ENCODE measurements at places on chromosomes 7 and 10.

DNA sequence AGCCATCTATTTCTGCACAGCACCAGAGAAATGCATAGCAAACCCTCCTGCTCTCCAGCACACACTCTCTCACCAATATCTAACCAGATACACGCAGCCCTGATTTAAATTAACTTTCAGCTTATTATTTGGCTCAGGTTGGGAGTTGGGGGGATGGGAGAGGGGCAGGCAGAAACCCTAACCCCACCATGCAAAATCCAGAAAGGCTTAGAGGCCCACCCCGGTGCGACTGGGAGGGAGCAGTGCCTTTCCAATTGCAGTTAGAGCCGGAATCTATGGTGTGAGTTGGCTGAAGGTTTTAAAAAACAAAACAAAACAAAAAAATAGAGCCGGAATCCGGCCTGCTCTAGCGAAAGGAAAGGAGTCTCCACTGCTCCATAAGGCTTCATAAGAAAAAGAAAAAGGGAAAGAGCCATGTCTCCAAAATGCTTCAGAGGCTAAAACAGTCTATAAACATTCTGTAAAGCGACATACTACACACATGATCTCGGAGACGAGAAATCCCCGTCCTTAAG is 2.9 kb downstream of the IGF2BP3 start:
- no peak for DNase-seq

GRCh38 chr10:30834651-30835050 is 197.0 kb downstream of the ZNF438 start:
- DNase-seq, result no peak

- DNase-seq, result no peak
Measured at GRCh38 chr10:118543714-118544400, 51.6 kb downstream of the PRLHR start.

GRCh38 chr10:131972474-131973071 is 9.2 kb downstream of the BNIP3 start:
- DNase-seq, result no peak

GRCh38 chr7:113263749-113264148 is 145.4 kb upstream of the SMIM30 start:
- DNase-seq, result no peak

GRCh38 chr7:7868572-7868899 is 100.1 kb upstream of the GLCCI1 start:
- no peak for DNase-seq

- DNase-seq, result no peak
Measured at GRCh38 chr7:128869944-128870285, 7.3 kb downstream of the ATP6V1F start.

GRCh38 chr7:137774793-137775201 is 72.0 kb downstream of the DGKI start:
- DNase-seq, result no peak

DNA sequence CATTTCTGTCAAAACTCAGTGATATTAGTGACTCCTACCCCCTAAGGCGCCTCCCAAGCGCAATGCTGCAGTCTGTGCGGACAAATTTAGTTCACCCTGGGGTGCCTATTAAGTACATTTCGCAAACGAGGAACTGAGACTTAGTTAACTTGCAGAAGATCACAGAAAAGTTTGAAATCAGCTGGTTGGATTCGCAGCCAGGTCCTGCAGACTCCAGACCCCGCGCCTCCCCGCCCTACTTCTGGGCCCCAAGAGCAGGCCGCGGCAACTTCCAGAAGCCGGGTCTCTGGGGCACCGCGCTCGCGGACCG is 588 bp downstream of the CYREN start:
- no peak for DNase-seq

DNA sequence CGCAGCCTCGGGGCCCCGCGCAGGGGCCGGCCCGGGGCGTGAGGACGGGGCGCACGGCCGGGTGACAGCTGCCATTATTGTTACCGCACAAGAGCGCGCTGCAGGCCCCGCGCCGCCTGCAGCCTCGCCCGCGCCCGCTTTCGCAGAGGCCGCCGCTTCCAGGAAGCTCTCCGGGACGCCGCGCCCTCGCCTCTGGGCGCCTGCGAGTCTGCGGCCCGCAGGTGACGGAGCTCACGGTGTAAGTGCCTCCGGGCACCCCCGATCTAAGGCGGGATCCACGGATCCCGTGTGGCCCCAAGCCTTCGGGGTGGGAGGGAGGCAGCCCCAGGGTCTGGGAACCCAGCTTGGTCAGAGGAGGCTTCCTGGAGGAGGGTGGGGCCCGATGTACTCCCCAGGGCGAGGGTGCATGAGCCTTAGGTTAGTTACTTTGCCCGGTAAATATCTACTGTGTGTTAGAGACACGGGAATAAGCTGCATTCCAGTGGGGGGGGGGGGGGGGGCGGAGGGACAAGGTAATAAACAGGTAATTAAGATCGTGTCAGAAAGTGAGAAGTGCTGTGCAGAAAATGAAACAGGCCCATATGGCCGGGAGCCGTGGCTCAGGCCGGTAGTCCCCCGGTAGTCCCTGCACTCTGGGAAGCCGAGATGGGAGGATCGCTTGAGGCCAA is 638 bp downstream of the IQCE start:
- DNase-seq, result no peak

- peak; percentile 58 for DNase-seq
Measured at GRCh38 chr7:116859323-116859722, 3.1 kb upstream of the CAPZA2 start.

DNA sequence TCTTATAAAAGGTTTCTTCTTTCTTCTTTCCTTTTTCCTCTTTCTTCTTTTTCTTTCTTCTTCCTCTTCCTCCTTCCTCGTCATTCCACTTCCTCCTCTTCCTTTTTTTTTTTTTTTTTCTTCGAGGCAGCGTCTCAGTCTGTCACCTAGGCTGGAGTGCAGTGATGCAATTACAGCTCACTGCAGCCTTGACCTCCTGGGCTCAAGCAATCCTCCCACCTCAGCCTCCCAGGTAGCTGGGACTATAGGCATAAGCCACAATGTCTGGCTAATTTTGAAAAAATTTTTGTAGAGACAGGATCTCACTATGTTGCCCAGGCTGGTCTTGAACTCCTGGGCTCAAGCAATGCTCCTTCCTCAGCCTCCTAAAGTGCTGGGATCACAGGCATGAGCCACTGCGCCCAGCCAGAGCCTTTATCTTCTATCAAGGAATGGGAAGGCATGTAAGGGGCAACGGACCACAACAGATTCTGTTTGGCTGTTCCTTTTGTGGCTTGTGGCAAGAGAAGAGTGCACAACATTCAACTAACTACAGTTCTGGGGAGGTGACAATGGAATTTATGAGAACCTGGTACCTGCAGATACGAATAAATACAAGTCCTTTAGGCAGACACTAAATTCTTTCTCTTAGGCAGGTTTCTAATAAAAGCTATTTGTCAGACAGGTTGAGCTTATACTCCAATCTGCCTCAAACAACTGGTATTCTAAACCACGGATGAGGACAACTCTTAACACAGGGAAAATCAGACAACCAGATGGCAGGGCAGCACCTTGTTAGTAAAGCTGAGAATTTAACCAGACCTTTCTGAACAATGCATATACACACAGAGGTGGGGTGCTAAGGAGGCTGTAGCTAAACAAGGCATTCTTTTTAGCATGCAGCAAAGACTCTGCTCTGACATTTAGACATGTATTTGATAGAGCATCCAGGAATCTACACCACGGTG is 100.3 kb downstream of the DOCK4 start:
- DNase-seq, result no peak

GRCh38 chr7:46192271-46192670 is 271.2 kb upstream of the IGFBP3 start:
- peak; percentile 12 for DNase-seq

DNA sequence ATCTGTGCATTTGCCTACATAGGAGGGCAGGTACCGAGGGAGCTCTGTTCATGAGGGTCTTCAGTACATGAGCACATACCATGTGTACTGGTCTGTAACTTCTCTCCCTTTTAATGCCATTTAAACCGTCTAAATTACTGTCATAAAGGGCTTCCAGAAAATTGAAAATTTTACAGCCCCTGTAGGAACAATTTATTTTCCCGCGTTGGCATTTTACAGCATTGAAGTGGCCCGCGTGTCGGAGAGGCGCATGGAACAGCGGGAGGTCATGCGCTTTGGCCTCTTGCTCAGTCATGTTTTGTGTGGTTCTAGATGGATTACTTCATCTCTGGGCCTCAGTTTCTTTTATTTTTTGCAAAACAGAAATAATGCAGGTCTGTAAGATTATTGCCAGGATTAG is 9.8 kb downstream of the WIPI2 start:
- no peak for DNase-seq

- no peak for DNase-seq
Measured at GRCh38 chr7:17166824-17167379, 131.6 kb upstream of the AHR start.

DNA sequence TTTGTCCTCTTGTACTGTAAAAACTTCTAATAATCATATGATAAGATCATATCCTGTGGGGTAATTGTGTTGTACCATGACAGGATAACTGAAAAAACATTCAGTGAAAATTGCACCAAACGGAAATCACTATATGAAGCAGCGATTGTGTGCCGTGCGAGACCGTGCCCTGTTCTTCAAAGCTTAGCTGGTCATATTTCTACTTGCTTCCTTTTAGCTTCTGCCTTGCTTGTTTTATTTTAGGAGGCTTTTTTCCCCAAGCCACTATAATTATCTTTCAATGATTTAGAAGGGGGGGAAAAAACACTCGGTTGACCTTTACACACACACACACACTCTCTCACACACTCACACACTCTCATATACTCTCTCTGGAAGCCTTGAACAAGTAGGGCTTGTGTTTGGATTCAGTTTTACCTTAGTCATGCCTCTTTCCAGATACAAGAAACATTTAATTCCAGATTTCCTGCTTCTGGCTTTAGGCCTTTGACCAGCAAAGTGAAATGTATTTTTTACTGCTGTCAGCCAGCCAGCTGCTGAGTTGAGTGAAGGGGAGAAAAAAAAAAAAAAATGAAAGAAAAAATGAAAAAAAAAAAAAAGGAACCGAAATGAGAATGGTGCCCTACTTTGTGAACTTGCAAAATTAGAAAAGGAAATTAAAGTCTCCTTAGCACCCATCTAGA is 181.4 kb downstream of the ARID5B start:
- DNase-seq, result no peak

DNA sequence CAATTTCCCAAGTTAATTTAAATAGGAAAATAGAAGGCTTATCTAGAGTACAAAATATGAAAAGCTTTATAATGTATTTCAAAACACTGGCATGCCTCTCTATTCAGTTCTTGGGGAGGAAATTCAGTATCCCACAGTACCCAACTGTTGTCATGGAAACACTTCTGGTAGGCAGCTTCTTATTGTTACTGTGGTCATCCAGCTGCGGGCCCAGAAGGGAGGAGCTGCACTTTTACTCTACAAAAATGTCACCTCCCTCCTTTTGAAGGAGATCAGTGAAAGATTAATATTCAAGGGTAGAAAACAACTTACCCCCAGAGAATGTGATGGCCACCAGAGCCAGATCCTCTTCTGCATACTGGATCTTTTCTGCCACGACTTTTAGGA is 202.8 kb downstream of the RAPGEF5 start:
- DNase-seq, result no peak

DNA sequence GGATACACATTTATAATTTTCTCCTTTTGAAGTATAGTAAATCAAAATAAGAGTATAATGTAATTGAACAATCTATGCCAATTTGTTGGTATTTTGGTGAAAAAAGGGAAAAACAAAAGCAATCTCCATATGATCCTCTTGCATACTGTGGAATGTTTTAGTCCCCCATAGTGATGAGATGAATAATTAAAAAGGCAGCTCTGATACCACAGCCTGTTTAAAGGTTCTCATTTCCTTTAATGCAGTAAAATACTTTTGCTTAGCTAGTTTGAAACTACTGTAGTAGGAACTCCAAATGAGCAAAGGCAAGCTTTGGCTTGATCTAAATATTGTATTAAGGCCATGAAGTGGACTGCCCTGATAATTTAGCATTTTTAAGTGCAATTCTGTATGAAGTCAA is 77.6 kb downstream of the VTI1A start:
- DNase-seq, result peak; percentile 27

- DNase-seq, result no peak
Measured at GRCh38 chr10:119602241-119603095, 5.7 kb upstream of the TIAL1 start.

GRCh38 chr10:6743291-6743849 is 163.3 kb upstream of the PRKCQ start:
- no peak for DNase-seq

GRCh38 chr10:50325449-50326171 is 74.3 kb upstream of the ASAH2 start:
- peak; percentile 92 for DNase-seq

- DNase-seq, result no peak
Measured at GRCh38 chr7:156480671-156481070, 159.9 kb upstream of the RNF32 start.

GRCh38 chr10:52261362-52261761 is 52.7 kb upstream of the DKK1 start:
- DNase-seq, result no peak

DNA sequence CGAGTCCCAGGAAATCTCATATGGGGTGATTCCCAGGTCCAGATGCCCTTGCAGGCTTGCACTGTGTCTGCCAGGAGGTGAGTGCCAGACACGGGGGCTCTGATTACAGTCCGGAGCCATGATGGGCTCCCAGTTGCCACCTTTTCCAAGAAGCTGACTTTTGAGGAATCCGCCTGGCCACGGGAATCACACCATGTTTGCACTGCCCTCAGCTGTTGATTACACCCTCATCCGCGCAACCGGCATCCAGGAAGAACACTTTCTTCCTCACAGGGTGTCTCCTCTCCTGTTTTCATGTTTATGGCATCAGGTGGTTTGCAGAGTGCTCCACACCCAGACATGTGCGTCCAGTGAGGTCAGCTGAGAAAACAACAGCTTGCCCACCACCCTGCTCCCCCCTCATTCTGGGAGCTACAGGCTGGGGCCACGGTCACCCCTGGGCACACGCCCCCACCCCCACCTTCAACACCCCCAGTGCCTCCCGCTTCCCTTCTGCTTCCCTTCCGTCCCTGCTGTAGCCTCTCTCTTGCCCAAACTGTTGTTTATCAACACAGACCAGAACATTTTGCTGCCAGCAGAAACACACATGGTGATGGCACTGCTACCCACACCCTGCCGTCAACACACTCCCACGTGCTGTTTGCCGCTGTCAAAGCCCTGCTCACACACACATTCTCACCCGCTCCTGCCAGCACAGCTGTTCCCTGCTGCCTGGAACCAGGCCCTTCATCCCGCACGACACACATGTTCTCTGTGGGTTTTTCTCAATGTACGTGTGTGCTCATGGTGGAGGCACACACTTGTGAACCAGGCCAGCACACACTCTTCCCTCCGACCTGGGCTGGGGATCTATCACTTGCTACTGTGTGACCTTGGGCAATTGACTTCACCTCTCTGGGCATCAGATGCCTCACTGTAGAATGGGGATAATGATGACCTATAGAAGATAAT is 35.8 kb downstream of the DDIT4 start:
- no peak for DNase-seq

GRCh38 chr10:129838794-129839193 is 125.3 kb downstream of the EBF3 start:
- no peak for DNase-seq

- DNase-seq, result no peak
Measured at GRCh38 chr7:131076032-131076431, 251.6 kb upstream of the MKLN1 start.

- DNase-seq, result no peak
Measured at GRCh38 chr7:4998910-4999309, 39.9 kb upstream of the MMD2 start.

- DNase-seq, result no peak
Measured at GRCh38 chr10:71263376-71263775, 51.0 kb downstream of the UNC5B start.

GRCh38 chr10:103235775-103236174 is 9.9 kb upstream of the RPEL1 start:
- DNase-seq, result no peak

GRCh38 chr7:17446340-17446739 is 147.9 kb downstream of the AHR start:
- DNase-seq, result no peak

Data from fibroblast of skin of left quadriceps (primary cell).